SK-MEL-5 (cell line): ENCODE measurements at places on chromosomes 11 and 22. TPM values are rescaled to one million over a fixed set of nuclear protein-coding genes. Genes with fewer than 3 reads are reported as not detected.

The RIBC2 gene
- 2.0 and 3.9 TPM in 2 replicates for total RNA-seq

The OR56A1 gene
- total RNA-seq, result not detected in 2 replicates

The NRIP3 gene
- total RNA-seq, result 9.7 and 11.1 TPM in 2 replicates

The IFT27 gene
- total RNA-seq, result 18.9 and 20.2 TPM in 2 replicates

The ZNF74 gene
- 19.0 and 19.5 TPM in 2 replicates for total RNA-seq

The CNTN5 gene
- total RNA-seq, result 0.13 TPM in 1 of 2 replicates, not detected in the other

The WNT11 gene
- 0.08 and 0.16 TPM in 2 replicates for total RNA-seq

The HOATZ gene
- not detected in 2 replicates for total RNA-seq

The TESMIN gene
- total RNA-seq, result 1.1 TPM in 2 replicates
